Activated CD8-positive, alpha-beta memory T cell treated with anti-CD3 and anti-CD28 coated beads for 36 hours (primary cell): ENCODE measurements at places on chromosomes 5 and 9. TPM values are rescaled to one million over a fixed set of nuclear protein-coding genes. Genes with fewer than 3 reads are reported as not detected.

Gene CARTPT
- total RNA-seq = not detected

Gene OR1Q1
- not detected for total RNA-seq

Gene IGFBPL1
- not detected for total RNA-seq

Gene IL9
- 9.9 TPM for total RNA-seq

Gene RNF208
- total RNA-seq = 3.0 TPM

Gene TSSK1B
- not detected for total RNA-seq

Gene OBP2B
- not detected for total RNA-seq

Gene CBY3
- total RNA-seq = 0.55 TPM

Gene ADAMTS2
- total RNA-seq = not detected

Gene LEAP2
- total RNA-seq = 3.5 TPM

Gene NPR3
- not detected for total RNA-seq

Gene MARCOL
- total RNA-seq = not detected

Gene TAF11L5
- total RNA-seq = not detected

Gene PCDHGA4
- total RNA-seq = not detected

Gene C5orf34
- total RNA-seq = 9.5 TPM

Gene PCDHA12
- total RNA-seq = not detected

Gene NIPAL4
- 1.5 TPM for total RNA-seq

Gene PCDHGA11
- not detected for total RNA-seq

Gene FOXD4
- 0.10 TPM for total RNA-seq

Gene GSN
- 1.6 TPM for total RNA-seq

Gene FRMD3
- total RNA-seq = 0.19 TPM

Gene OR1J2
- not detected for total RNA-seq

Gene SLC6A19
- not detected for total RNA-seq

Gene FOXD1
- total RNA-seq = 0.34 TPM

Gene NSUN2
- 134 TPM for total RNA-seq

Gene GRM6
- total RNA-seq = not detected

Gene FBP1
- total RNA-seq = 0.46 TPM

Gene SEMA5A
- not detected for total RNA-seq

Gene ANXA1
- 79.6 TPM for total RNA-seq

Gene PCDHA7
- total RNA-seq = not detected

Gene CDC14B
- 2.7 TPM for total RNA-seq

Gene DTWD2
- total RNA-seq = 4.4 TPM

Gene NPM1
- total RNA-seq = 4,582 TPM

Gene SLC36A3
- not detected for total RNA-seq

Gene GZMA
- 18.3 TPM for total RNA-seq

Gene GBGT1
- 2.5 TPM for total RNA-seq

Gene EPB41L4A
- 0.13 TPM for total RNA-seq

Gene BARHL1
- total RNA-seq = not detected

Gene EQTN
- not detected for total RNA-seq

Gene LTC4S
- 0.55 TPM for total RNA-seq

Gene PPP2R2B
- total RNA-seq = 2.1 TPM

Gene CCDC183
- not detected for total RNA-seq

Gene ANKRD18A
- total RNA-seq = 3.2 TPM

Gene LCP2
- total RNA-seq = 239 TPM
